Uterus (tissue), 4 donors: ENCODE measurements at places on chromosomes 2 and 18. TPM values are rescaled to one million over a fixed set of nuclear protein-coding genes. Genes with fewer than 3 reads are reported as not detected.

GRCh38 chr18:24631243-24632025 is 171.0 kb downstream of the HRH4 start:
- no peak overlapping the region for H3K27ac ChIP-seq
- H3K4me3 ChIP-seq: no peak overlapping the region
- DNase-seq: no peak
- no peaks in the 10 kb centered on the region for H3K36me3 ChIP-seq
- H3K27me3 ChIP-seq: no peaks in the 10 kb centered on the region

GRCh38 chr2:130376433-130377293 is 20.8 kb downstream of the PTPN18 start:
- H3K4me1 ChIP-seq: peaks cover 10% of the 10 kb centered on the region
- no peak for DNase-seq
- H3K27me3 ChIP-seq: no peaks in the 10 kb centered on the region
- no peak overlapping the region for H3K4me3 ChIP-seq

The LOXHD1 gene
- not detected for total RNA-seq

DNA sequence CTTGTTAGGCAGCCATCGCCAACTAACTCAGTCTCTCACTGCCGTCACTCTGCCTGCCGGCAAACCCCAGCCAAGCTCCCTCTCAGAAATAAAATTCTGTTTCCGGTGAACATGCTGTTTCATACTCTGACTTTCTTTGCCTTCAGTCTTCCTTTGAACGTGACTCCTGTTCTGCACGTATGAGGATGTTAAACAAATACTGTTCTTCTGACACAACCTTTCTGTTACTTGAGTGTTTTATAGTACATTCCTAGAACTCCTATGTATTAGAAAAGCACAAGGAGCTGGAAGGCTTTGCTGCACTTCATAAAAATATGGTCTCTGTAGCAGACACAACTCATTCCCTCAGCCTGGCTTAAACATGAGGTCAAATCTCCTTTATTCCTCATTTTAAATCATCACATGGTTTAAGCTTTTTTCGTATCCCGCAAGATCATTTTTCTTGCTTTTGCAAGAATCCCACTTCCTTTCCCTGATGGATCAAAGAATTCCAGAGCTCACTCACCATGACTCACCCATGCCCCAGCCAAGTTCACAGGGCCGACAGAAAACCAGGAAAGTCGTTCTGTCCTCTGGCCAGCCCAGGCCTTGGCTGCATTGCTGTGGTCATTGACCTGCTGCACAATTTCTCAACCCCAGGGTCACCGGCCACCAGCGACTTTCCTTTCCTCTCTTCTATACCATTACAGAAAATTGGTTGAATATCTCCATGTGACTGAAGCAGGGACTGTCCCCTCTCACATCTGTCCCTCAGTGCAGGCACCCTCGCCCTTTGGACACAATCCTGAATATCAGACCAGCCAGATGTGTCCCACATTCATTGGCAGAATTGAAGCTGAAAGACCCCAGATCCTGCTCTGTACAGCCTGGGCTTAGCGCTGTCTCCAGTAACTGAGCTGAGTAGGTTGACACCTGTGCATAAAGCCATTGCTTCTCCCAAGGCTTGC is 183.1 kb upstream of the ARL4C start:
- no peaks in the 10 kb centered on the region for H3K36me3 ChIP-seq
- no peak overlapping the region for H3K4me3 ChIP-seq
- H3K4me1 ChIP-seq: no peaks in the 10 kb centered on the region
- peak; percentile 56 for DNase-seq
- no peaks in the 10 kb centered on the region for H3K27me3 ChIP-seq

DNA sequence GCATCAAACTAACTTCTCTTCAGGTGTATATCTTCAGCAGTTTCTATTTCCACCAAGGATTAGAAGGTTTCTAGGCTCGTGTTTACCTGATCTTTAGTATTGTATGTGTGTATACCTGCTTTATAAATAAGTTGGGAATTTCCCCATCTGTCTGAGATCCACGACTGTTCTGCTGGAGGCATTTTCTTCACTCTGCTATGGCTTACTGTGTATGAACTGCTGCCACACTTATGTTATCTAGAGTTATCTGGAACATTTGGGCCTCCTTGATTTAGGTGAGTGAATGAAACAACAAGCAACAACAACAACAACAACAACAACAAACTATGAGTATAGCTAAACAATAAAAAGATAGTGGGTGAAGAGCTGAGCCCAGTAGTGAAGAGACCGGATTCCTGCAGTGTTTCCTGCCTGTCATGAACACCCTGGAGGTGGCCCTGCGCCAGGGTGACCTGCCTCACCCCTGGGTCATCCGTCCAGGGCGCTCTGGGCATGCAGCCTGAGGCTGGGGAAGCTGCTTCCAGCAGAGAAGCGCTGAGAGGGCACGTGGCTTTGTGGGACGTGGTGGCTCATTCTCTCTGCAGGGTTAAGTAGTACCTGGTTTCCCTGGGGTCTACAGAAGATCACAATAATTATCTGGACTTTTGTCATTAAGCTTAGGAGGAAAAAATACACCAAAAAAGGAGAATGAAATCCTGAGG is 56.1 kb upstream of the GATA6 start:
- no peaks in the 10 kb centered on the region for H3K36me3 ChIP-seq
- H3K4me3 ChIP-seq: no peak overlapping the region
- no peak overlapping the region for H3K27ac ChIP-seq
- no peak for DNase-seq
- H3K4me1 ChIP-seq: no peaks in the 10 kb centered on the region
- H3K27me3 ChIP-seq: no peaks in the 10 kb centered on the region

The PROM2 gene
- 13.8 TPM for total RNA-seq

- H3K36me3 ChIP-seq: no peaks in the 10 kb centered on the region
- H3K4me1 ChIP-seq: no peaks in the 10 kb centered on the region
- no peak overlapping the region for H3K27ac ChIP-seq
- no peak overlapping the region for H3K4me3 ChIP-seq
Measured at GRCh38 chr2:191824398-191824797, 22.5 kb downstream of the CAVIN2 start.

The AQP12B gene
- total RNA-seq: not detected

DNA sequence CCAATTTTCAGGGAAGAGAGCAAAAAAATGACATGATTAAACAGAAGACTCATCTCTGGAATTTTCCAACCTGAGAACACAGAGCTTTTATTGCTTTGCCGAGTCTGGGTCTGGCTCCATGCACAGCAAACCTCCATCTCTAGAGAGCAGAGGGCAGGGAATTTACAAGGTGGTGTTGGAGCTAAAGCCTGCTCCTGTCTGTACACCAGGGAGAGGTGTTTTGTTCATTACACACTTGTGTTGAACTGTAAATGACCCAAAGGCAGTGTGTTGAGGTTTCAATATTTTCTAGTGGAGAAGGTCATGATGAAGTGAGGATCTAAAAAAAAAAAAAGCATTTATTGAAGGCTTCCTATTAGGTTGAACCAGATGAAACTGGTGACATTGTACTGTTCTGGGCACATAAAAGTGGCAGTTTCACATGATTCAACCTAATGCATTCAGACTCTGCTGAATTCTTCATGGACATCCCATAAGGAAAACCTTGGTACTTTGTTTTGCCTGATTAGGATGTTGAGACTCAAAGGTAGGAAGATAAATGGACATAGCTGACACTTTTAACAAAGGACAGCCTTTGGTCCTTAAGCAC is 238.3 kb downstream of the CLIP4 start:
- H3K27ac ChIP-seq: no peak overlapping the region
- DNase-seq: no peak
- H3K4me1 ChIP-seq: no peaks in the 10 kb centered on the region
- H3K36me3 ChIP-seq: no peaks in the 10 kb centered on the region
- no peaks in the 10 kb centered on the region for H3K27me3 ChIP-seq

DNA sequence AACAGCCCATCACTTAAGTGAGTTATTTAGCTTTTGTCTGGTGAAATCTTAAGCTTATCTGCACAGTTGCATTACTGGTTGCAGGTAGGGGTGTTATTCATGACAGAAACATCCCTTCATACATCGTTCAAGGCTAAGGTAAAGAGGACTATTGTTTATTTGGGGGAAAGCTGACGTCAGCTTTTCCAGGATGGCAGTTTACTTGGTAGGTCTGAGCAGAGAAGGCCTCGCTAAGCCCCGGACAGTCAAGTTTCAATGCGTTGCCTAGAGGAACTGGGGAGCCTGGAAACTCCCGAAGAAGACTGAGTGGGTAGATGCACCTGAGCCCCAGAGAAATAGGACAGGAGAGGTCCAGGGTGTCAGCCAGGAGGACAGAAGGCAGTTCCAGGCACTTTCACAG is 2.2 kb downstream of the RNU4ATAC start:
- H3K4me3 ChIP-seq: no peak overlapping the region
- no peak overlapping the region for H3K27ac ChIP-seq
- no peak for DNase-seq
- no peaks in the 10 kb centered on the region for H3K27me3 ChIP-seq

DNA sequence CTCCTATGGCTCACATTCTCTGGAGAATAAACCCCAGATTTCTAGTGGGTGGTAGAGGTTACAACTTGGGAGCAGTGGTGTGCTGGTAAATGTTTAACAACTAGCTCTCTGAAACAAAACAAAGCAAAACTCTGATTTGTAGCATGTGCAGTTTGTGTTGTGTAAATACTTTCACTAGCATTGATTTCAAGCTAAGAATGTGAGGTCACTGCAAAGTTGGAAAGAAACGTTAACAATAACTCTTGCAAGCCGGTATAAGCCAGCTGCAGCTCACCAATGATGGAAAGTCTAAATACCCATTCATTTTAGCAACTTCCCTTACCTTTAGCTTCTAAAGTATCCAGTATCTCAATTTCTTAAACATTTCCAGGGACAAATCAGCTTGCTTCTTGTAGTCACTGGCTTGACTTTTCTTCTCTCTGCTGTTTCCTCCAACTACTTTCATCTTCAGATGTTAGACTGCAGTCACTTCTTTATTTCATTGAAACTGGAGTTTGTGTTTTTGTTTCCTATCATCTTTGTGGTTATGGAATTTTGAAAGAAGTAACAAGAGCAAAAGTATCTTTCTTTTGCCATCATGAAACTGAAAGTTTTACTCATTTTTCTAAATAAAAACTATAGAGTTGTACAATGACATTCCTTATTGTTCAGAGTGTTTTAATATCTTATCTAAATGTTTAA is 140.2 kb downstream of the PLCL1 start:
- DNase-seq: no peak
- H3K27me3 ChIP-seq: no peaks in the 10 kb centered on the region
- H3K4me3 ChIP-seq: no peak overlapping the region
- H3K27ac ChIP-seq: no peak overlapping the region

DNA sequence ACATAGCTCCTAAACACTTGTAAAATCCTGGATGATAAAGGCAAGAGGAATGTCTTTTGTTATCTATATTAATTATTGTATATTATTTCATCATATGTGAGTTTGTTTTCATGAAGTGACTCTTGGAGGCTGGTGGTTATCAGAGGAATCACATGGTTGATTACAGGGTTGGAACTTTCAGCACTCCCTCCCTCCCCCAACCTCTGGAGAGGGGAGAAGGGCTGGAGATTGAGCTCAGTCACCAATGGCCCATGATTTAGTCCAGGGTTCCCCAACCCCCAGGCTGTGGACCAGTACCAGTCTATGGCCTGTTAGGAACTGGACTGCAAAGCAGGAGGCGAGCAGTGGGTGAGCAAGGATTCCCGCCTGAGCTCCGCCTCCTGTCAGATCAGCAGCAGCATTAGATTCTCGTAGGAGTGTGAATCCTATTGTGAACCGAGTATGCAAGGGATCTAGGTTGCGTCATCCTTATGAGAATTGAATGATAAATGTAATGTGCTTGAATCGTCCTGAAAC is 37.7 kb downstream of the FBXO48 start:
- no peaks in the 10 kb centered on the region for H3K36me3 ChIP-seq
- H3K4me1 ChIP-seq: no peaks in the 10 kb centered on the region
- H3K4me3 ChIP-seq: no peak overlapping the region
- no peak for DNase-seq
- no peaks in the 10 kb centered on the region for H3K27me3 ChIP-seq
- no peak overlapping the region for H3K27ac ChIP-seq

GRCh38 chr2:219118504-219118903 is 42.1 kb downstream of the NHEJ1 start:
- DNase-seq: no peak
- no peaks in the 10 kb centered on the region for H3K4me1 ChIP-seq
- H3K27ac ChIP-seq: no peak overlapping the region
- H3K4me3 ChIP-seq: no peak overlapping the region

The NEURL3 gene
- not detected for total RNA-seq

- no peak overlapping the region for H3K4me3 ChIP-seq
- no peak overlapping the region for H3K27ac ChIP-seq
- no peak for DNase-seq
- no peaks in the 10 kb centered on the region for H3K36me3 ChIP-seq
Measured at GRCh38 chr18:4283746-4284291, 171.3 kb downstream of the DLGAP1 start.

- H3K4me3 ChIP-seq: no peak overlapping the region
- no peaks in the 10 kb centered on the region for H3K4me1 ChIP-seq
- H3K27me3 ChIP-seq: no peaks in the 10 kb centered on the region
- H3K27ac ChIP-seq: no peak overlapping the region
- H3K36me3 ChIP-seq: no peaks in the 10 kb centered on the region
Measured at GRCh38 chr2:49857371-49858112, 703.2 kb upstream of the FSHR start.

The KCNK3 gene
- total RNA-seq: 2.8 TPM

DNA sequence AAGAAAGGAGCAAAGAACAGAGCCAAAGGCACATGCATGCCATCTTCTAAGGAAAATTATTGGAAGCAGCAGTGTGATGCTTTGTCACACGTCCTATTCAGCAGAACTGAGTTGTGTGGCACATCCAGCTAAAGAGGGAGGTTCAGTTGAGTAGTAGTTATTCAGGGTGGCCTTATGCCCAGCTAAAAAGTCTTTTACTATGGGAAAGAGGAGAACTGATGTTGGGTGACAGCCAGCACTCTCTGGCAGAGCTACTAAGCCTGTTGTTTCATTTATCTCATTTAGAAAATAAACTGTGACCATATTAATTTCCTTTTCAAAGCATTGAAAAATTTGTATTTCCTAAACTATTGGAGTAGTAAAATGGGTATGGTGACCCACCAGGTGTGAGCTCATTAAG is 18.5 kb downstream of the ITGA6 start:
- H3K36me3 ChIP-seq: no peaks in the 10 kb centered on the region
- H3K4me1 ChIP-seq: no peaks in the 10 kb centered on the region
- H3K4me3 ChIP-seq: no peak overlapping the region
- H3K27ac ChIP-seq: no peak overlapping the region
- DNase-seq: no peak
- H3K27me3 ChIP-seq: no peaks in the 10 kb centered on the region

The LYPD6B gene
- total RNA-seq: not detected

The GKN2 gene
- not detected for total RNA-seq

- no peak overlapping the region for H3K4me3 ChIP-seq
- no peaks in the 10 kb centered on the region for H3K27me3 ChIP-seq
- no peak overlapping the region for H3K27ac ChIP-seq
- H3K36me3 ChIP-seq: no peaks in the 10 kb centered on the region
Measured at GRCh38 chr18:56085551-56085950, 497.6 kb upstream of the TCF4 start.

GRCh38 chr2:37847792-37848191 is 77.3 kb upstream of the RMDN2 start:
- H3K27me3 ChIP-seq: no peaks in the 10 kb centered on the region
- no peak overlapping the region for H3K27ac ChIP-seq
- no peaks in the 10 kb centered on the region for H3K36me3 ChIP-seq
- no peak for DNase-seq
- peaks cover 13% of the 10 kb centered on the region for H3K4me1 ChIP-seq

GRCh38 chr18:46892842-46893241 is 24.5 kb downstream of the PIAS2 start:
- no peak overlapping the region for H3K4me3 ChIP-seq
- no peaks in the 10 kb centered on the region for H3K4me1 ChIP-seq
- H3K27ac ChIP-seq: no peak overlapping the region
- DNase-seq: no peak
